Natural killer cell (primary cell): ENCODE measurements at places on chromosomes 7 and 10.

DNA sequence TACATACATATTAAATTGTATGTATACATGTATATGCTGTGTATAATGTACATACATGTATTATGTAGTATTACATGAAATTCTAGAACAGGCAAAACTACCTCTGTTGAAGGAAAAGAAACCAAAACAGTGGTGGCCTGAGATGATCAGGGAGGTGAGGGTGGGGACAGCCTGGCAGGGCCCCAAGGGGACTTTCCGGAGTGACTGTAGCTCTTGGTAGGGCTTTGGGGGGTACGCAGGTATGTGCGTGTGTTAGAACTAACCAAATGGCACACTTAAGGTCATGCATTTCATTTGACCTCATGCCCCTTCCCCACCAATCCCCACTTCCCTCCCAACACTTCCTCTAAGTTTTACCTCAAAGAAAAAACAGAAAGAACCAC lies 31.3 kb downstream of the CTBP2 start:
- no peak for DNase-seq

DNA sequence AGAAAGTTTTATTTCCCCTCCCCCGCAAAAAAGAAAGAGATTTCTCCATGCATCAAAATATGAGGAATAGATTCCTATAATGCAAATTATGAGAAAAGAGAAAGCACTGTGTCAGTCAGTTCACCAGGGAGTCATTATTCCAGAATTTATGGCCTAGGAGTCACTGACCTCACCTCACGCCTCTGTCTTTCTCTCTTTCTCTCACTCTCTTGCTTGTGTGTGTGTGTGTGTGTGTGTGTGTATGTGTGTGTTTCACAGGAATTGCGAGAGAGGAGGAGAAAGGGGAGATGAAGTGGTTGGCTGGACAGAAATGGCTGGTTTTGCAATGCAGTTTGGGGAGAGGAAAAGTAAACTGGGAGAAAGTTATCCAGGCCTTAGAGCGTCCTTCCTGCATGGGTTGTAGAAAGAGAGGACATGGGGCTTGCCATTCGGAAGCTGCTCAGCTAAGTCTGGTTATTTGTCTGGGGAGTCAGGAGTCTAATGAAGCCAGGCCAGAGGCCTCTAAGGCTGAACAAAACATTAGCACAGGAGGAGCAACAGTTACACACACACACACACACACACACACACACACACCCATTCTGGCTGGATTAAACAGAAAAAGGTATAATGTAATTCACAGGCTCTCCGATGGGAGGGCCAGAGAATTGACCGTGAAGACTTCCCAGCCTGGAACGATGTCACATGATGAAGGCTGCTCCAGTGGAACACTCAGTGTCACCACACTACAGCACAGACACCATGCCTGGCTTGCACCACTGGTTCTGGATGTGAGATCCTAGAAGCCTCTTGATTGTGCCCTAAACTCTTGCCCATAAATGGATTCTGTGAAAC lies 12.8 kb upstream of the FFAR4 start:
- DNase-seq, result no peak

DNA sequence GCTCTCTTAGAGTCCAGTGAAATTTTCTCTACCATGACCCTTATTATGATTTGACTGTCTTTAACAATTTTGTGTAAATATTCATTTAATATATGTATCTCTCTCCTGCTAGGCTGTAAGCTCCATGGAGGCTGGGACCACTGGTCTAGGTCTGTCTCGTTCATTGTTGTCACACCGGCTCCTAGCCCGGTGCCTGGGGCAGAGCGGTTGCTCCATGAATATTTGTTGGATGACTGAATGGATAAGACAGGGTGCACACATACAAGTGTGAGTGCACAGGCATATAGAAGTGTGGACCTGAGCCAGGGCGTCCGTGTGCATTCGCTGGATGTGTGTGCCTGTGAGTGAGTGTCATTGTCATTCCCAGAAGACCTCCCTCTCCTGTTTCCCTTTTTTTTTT lies 20.9 kb upstream of the LBX1 start:
- DNase-seq, result no peak

GRCh38 chr10:94205396-94205831 lies 157.3 kb downstream of the NOC3L start:
- no peak for DNase-seq

DNA sequence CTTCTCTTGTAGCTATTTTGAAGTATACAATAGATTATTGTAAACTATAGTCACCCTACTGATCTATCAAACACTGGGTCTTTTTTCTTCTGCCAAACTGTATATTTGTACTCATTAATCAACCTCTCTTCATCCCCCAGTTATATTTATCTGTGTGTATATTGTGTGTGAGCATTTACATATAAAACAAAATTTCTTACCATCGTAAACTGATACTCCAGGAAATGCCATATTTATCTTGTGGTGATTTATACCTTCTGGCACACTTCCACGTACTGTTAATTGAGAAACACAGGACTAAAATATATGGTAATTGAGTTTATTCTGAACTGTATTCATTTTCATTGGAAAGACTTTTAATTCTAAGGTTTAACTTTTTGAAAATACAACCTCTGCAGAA lies 18.9 kb downstream of the ANLN start:
- DNase-seq, result no peak

DNA sequence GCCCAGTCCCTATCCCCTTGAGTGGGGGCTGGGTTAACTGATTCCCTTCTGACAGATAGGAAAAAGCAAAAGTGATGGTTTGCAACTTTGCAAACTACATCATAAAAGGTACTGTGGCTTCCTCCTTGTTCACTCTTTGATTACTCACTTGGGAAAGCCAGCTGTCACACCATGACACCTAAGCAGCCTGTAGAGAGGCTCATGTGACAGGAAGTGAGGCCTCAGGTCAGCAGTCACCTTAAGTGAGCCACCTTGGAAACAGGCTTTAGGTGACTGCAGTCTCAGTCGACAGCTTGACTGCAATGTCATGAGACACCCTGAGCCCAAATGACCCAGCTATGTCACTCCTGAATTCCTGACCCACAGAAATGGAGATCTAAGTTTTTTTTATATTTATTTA lies 4.3 kb upstream of the CHCHD2 start:
- DNase-seq, result no peak

DNA sequence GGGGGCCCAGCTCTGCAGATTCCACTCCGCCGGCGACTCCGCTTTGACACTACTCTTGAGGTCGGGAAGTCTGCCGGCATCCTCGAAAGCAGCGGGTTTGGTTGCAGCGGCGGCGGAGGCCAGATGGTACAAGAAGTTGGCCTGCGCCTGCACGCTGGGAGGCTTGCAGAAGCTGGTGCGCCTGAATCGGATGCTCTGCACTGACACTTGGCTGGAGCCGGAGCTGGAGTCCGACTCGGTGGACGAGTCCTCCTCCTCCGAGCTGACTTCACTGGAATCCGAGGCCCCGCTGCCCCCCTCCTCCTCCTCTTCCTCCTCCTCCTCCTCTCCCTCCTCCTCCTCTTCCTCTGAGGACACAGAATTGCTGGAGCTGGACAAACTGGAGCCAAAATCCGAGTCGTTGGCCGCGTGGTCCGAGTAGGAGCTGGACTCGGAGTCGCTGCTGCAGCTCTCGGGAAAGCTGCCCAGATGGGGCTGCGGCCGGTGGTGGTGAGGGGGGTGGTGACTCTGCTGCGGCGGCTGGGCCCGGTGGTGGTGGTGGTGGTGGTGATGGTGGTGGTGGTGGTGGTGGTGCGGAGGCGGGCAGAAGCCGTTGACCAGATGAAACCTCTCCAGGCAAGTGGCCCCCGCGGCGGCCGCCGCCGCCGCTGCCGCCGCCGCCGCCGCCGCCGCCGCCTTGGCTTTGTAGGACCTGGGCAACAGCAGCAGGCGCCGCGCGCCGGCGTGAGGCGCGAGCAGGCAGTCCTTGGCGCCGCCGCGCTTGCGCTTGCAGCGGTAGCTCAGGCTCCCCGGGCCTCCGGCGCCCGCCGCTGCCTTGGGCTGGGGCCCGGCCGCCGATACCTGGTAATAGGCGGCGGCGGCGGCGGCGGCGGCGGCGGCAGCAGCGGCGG lies 9.0 kb downstream of the SKIDA1 start:
- DNase-seq, result peak; percentile 36

GRCh38 chr7:39616138-39616537 lies 7.2 kb upstream of the RALA start:
- no peak for DNase-seq

- no peak for DNase-seq
These were observed 692.6 kb downstream of the ZWINT start for GRCh38 chr10:55668326-55668922.

DNA sequence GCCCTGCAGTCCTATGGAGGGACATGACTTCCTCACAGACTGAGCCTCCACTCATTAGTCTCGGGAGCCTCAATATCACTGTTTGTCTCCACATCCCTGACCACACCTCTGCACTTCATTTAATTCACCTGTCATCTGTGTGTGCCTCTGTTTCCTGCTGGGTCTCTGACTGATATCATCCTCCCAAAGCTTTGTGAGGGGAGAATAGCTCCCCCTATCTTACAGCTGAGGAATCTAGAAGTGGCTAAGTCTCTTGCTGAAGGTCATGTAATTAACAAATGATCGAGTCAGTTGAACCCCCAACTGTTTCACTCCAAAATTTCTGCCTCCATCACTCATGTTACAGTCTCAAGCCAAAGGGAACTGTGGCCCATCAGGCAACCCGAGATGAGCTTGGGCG lies 5.5 kb upstream of the CPXM2 start:
- no peak for DNase-seq

DNA sequence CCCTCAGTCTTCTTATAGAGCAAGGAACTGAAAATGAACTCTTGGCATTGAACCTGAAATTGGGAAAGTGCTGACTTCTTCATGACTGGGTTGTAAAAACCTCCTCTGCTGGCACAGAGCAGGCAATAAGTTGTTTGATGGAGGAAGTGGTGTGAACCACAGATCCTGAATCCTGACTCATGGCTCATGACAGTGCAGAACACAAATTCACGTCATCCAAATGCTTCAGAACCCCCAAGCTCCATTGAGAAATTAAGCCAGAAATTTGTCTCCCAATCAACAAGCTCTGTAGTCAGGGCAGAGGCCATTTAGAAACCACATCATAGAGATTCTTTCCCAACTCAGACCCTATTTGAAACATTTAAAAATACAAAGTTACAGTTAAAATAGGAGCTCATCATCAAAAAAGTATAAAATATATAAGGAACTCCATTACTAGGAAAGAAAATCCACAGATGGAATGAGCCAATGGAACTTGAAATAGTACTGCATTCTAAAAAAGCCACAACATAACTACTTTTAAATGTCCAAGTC lies 10.3 kb upstream of the STK17A start:
- no peak for DNase-seq

DNA sequence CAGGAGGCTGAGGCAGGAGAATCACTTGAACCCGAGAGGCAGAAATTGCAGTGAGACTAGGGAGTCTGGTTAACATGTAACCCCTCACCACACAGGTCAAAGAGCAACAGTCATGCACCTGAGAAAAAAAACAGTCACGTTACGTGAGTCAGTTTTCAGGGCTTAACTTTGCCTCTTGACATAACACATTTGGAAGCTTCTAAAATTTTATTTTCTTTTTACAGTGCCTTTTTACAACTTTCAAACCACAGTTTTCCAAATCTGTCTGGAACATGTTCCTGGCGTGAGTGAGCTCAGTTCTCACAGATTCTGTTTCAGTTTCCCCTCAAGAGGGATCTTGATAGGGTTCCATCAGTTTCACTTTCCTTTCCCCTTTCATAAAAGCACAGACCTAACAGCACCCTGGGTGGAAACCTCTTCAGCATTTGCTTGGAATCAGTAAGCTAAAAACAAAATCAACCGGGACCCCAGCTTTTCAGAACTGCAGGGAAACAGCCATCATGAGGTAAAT lies 4.4 kb downstream of the IFIT3 start:
- DNase-seq, result no peak
